ENCODE measurements at places on chromosomes 3 and 15.

DNA sequence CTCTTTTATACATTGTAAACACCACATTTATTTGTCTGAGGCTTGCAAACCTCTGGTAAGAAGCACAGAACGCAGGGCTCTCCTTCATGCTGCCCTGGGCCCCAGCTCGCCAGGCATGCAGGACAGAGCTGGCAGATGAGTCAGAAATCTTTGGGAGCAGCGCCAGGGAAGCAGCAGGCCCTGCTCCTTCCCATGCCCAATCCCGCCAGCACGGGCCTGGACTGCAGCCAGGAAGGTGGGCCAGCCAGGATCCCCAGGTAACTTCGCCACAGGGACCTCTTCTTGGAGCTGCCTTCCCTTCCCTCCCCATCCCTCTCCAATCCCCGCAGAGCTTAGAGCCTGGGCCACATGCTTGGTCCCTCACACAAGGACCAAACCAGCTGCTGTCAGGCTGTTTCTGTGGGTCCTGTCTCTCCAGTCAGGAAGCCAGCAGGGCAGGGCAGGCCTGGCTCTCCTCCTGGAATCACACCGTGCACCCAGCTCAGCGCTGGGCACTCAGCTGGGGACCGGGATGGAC is 8.8 kb downstream of the STOML1 start:
- DNase-seq = no peak

GRCh38 chr3:94935738-94936580 is 873.1 kb downstream of the NSUN3 start:
- no peak for DNase-seq

- no peak for DNase-seq
Measured at GRCh38 chr15:70433586-70434324, 329.6 kb downstream of the UACA start.

DNA sequence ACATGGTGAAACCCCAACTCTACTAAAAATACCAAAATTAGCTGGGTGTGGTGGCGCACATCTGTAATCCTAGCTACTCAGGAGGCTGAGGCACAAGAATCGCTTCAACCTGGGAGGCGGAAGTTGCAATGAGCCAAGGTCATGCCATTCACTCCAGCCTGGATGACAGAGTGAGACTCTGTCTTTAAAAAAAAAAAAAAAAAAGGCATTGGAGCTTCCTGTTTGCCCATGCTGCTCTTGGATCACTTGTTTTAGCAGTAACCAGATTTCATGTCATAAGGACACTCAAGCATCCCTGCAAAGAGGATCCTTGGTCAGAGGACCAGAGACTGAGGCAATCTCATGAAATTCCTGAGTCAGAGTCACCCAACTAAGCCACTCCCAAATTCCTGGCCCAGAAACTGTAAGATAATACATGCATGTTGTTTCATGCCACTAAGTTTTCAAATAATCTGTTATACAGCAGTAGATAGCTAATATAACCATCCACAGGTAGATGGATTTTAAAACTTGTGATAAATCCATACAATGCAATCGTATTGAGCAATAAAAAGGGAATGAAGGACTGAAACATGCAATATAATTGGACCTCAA is 82.0 kb upstream of the XXYLT1 start:
- DNase-seq = peak; percentile 76

DNA sequence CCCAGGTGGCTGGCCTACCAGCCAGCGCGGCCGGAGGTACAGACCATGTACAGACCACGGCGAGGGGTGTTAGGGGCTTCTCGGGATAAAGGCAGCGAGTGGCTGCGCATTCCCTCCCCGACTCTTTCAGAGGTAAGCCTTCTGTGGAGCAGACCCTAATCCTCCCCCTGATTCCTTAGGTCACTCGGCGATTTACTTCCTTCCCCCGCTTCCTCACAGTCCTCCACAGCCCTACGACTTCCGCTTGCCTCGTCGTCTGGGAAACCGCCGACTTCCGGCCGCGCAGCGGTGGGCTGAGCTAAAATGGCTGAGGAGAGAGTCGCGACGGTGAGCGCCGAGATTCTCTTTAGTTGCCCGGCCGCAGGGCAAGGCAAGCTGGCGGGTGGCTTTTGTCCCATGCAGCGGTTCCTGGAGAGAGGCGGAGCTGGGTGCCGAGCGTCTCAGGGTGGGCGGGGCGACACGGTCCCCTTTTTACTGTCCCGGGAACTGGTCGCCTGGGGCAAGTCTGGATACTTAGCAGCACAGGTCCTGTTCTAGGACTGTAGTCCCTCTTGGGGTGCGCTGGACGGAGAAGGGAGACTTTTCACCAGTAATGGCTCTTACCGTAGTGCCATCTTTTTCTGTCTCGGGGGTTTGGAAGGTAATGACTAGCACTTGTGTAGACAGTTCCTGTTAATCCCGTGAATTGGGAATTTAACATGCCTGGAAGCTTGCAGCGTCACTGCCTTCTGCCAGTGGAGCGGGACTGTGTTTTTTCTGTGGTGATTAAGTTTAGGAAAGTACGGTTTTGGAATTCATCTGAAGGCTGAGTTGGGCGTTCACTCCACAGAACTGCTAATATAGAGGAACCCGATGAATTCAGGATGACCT is at the start of the genes BBS4 and HIGD2B:
Gene BBS4, plus strand, starts transcription at position 283 of the 870 bp plus-strand sequence. Its CDS starts 21 bp downstream, at position 304.
Gene HIGD2B, minus strand, starts transcription at position 258 of the 870 bp plus-strand sequence. CDS start 9,808 bp downstream, outside the sequence.
- DNase-seq = no peak

- DNase-seq = no peak
Measured at GRCh38 chr3:168049367-168049974, 46.3 kb downstream of the GOLIM4 start.

GRCh38 chr3:101512646-101513418 is at the start of gene SENP7:
Gene SENP7 (minus strand): TSS chr3:101513212. CDS start chr3:101513130, 82 bp downstream.
- no peak for DNase-seq

DNA sequence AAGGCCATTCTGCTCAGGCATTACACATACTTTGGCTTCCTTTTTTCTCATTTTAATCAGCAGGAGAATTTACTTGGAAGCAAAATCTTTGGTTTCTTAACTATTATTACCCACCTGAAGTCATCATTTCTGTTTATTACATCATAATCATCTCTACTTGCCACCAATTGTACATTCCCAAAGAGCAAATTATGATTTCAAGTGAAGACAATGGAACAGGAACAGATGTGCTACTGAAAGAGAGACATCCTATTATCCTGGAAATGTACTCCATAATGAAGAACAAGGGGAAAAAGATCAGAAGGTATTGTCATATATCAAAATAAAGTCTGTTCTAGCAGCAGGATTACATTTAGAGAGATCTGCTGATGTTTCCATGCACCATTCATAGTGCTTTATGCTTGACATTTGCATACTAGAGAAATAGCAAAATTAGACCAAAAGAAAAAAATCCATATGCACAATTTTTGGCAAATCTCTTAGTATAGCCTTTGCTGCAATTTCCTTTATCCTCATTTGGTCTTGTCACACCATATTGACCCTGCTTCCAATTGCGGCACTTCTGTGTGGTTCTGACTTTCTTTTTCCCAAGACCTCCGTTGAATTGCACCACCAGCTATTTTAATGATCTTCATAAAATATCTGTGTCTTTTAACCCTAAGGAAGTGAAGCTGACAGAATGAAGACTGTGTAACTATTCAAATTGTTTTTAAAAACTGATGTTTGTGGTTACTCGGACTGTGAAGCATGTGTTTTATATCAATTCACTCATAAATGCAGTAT is 683.8 kb downstream of the ZNF385D start:
- no peak for DNase-seq

- DNase-seq = no peak
Measured at GRCh38 chr3:69352305-69353087, 33.4 kb downstream of the FRMD4B start.

DNA sequence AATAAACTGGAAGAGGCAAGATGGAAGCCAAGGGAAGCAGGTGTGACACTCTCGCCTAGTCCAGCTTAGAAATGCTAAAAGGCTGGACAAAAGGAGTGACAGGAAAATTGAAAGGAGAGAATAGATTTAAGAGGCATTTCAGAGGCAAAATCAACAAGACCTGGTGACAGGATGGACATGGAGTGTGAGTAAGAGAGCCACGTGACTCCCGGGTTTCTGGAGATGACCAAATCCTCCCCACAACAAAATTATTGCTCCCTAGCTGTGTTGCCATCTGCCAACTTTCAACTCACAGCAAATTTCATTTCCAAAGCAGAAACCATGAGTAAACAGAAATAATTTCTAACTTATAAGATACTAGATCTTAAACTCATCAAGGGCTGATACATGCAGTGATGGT is 52.6 kb downstream of the MTHFS start:
- DNase-seq = no peak

GRCh38 chr3:11465744-11466616 is 177.7 kb downstream of the VGLL4 start:
- peak; percentile 96 for DNase-seq

GRCh38 chr15:67575039-67575502 is 32.6 kb downstream of the MAP2K5 start:
- DNase-seq = no peak

GRCh38 chr3:139308560-139308959 is 35.3 kb upstream of the MRPS22 start:
- no peak for DNase-seq

- no peak for DNase-seq
Measured at GRCh38 chr15:87743562-87743961, 513.0 kb downstream of the NTRK3 start.

DNA sequence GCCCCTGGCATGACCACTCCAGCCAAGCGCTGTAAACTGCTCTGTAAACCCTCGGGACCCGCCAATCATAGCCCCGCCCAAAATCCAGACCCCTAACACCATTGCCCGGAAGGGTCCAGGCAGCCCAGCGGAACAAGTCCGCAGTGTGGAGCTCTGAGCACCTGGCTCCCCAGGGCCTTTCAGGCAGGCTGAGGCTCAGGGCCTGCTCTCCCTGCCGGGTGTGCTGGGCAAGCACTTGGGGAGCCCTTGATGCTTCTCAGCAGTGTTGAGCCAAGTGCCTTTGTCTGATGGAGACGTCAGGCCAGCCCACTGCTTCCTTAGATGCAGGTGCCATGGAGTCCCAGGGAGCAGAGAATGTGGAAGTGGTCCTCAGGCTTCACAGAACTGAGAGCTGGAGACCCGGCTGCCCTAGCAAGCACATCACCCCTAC is 106.2 kb downstream of the TLE3 start:
- no peak for DNase-seq

- DNase-seq = no peak
Measured at GRCh38 chr3:195609229-195609628, 25.5 kb upstream of the APOD start.

DNA sequence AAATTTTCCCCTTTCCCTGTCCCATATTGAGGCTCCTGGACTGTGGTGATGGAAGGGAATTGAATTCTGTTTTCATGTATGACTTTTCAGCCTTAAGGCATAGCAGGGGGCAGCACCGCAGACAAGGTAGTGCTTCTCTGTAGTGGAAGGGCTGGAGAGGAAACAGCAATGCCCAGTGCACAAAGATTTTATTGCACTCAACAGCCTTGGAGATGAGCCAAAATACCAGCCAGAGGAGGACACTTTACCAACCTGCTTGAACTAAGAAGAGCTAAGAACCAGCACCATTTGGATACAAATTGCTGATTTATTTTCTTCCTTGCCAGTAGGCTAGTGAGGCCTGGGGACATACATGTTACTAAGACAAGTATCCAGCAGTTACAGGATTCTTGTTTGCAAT is 98.7 kb downstream of the KCNMB2 start:
- DNase-seq = no peak

- no peak for DNase-seq
Measured at GRCh38 chr3:174767853-174768382, 91.2 kb upstream of the NAALADL2 start.

- DNase-seq = no peak
Measured at GRCh38 chr3:172155897-172156585, 116.7 kb downstream of the FNDC3B start.

DNA sequence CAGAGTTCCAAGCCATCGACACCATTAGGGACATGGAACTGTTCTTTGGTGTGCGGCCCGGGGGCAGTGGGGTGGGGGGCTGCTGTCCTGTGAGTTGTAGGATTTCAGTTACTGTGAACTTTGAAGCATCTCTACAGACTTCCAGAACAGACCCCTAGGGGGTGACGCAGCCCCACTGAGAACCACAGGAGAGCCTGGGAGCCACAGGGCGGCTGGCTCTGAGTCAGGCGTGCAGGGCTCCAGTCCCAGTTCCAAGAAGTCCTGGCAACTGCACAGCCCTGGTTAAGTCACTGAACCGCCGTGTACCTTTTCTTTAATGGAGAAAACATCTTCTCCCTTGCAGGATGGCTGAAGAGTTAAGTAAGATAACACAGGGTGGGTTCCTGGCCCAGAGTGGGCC is 23.5 kb upstream of the LRTM1 start:
- peak; percentile 67 for DNase-seq

GRCh38 chr3:44915702-44916438 is 41.5 kb downstream of the TGM4 start:
- no peak for DNase-seq

DNA sequence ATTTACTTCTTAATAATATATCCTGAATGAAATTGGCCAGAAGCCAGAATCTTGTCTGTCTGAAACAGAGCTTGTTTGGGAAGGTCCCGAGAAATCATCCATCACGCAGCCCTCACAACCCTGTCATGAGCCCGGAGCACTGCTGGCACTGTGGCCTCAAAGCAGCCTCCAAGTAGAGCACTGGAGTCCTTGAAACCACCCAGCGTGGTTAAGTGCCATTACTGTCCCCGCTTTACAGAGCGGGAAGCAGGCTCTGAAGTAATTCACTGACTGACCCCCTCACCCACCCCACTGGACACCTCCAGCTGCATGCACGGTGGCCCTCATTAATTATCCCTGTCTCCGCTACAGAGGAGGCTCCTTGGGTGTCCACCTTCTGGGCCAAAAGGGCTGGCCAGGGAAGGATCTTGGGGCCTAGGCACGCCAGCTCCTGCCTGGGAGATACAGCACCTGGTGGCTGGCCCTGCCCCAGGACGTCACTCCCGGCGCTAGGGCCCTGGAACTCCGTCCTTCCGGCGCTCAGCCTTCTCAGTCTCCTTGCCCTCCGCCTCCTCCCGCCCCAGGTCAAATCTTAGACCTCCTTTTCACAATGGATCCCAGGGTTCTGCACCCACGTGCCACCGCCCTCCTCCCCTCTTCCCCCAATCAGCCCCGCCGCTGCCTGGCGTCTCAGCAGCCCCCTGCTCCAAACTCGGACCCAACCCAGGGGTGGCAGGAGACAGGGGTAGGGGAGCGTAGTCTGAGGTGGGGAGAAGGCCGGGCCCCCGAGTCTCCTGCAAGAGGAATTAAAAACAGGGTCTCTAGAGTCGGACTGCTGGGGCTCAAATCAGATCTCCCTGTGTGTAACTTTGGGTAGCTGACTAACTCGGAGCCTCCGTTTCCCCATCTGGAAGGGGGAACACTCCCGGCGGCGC is 1.1 kb downstream of the TKT start:
- DNase-seq = no peak

DNA sequence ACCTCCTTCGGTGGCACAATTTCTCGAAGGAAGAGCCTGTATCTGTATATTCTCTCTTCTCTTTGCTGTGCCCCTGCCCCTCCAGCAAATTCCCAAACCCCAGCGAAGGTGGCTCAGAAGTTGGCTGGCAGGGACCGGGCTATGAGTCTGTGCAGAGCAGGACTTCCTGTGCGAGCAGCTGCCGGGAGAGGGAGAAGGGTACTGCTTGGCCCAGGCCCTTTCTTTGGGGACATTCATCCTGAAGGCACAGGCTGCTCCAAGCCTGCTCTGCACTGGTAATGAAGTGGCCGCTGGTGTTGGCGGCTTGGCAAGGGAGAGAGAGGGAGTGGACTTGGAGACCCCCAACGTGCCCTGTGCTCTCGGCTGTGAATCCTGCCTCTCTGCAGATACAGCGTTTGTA is 1.5 kb downstream of the SLC6A11 start:
- no peak for DNase-seq
